ENCODE measurements at places on chromosomes 7 and 10.

GRCh38 chr7:51455513-51455912 is 138.9 kb upstream of the COBL start:
- DNase-seq = no peak

DNA sequence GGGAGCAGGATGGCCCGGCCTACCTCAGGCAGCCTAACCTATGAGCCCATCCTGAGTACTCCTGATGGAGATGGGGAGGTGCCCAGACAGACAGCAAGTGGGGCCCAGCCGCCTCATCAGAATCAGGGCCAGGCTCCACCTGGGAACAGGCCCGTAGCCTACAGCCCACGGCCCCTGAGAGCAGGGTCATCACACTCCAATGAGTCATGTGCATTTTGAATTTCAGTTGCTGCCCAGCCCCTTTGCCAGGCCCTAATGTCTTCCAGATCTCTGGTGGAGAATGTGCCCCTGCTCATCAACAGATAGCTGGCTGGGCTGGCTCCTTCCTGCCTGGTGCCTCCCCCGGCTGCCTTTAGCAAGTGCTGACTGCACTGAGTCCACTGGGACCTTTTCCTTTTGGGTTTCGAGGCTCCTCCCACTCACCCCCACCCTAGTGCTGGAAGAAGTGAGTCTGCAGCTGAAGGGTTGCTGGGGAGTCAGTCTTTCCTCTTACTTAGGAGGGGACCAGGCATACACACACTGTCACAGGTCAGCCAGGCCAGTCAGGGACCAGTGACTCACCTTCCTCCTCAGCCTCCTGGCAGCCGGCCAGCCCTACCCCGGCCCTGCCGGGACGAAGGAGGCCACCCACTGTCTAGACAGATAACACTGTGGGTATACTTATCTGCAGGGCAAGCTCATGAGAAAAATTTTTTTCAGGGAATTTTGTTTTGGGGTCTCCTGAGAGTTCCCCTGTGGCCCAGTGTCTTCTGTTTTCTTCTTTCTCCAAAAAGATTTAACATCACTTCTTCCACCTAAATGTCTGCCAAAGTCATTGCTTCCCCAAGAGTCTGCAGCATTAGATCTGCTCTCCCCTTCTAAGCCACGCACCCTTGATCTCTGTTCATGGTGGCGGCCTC is 9.1 kb upstream of the ASIC3 start:
- peak; percentile 21 for DNase-seq

DNA sequence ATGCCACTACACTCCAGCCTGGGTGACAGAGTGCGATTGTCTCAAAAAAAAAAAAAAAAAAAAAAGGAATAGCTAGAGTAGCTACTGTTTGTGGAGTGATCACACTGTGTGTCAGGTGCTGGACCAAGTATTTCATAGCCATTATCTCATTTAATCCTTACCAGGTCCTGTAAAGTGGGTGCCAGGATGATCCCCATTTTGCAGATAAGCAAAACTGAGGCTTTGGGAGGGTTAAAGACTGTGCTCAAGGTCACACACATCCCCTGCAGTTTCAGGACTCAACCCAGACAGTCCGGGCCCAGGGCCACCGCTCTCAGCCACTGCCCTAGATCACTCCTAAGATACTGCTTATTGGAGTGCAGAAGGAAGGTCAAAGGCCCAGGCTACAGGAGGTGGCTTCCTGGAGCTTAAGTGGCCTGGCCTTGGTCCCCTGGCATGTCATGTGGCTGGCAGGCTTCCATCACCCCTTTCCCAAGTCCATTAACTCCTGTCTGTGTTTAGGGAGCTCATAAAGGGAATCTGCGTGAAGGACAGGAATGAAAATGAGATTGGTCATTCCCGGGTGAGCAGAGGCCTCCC is 12.4 kb upstream of the WBP1L start:
- DNase-seq = no peak

DNA sequence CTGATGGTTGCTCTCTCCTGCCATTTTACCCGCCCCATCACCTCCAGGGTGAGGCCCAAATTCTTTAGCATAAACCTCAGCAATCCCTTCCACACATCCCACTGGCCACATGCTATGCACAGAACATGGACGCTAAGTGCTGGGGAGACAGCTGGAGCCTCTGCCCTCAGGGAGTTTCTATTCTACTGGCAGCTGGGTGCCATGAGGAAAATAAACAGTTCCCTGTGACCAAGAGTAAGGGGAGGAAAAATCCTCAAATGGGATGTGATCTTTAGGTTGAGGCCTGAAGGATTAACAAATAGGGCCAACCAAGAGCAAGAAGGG is 1.2 kb downstream of the PARP12 start:
- DNase-seq = no peak

- DNase-seq = no peak
Measured at GRCh38 chr7:30169579-30169978, 34.8 kb downstream of the MTURN start.

GRCh38 chr10:104331208-104331838 is 6.9 kb downstream of the ITPRIP start:
- no peak for DNase-seq

DNA sequence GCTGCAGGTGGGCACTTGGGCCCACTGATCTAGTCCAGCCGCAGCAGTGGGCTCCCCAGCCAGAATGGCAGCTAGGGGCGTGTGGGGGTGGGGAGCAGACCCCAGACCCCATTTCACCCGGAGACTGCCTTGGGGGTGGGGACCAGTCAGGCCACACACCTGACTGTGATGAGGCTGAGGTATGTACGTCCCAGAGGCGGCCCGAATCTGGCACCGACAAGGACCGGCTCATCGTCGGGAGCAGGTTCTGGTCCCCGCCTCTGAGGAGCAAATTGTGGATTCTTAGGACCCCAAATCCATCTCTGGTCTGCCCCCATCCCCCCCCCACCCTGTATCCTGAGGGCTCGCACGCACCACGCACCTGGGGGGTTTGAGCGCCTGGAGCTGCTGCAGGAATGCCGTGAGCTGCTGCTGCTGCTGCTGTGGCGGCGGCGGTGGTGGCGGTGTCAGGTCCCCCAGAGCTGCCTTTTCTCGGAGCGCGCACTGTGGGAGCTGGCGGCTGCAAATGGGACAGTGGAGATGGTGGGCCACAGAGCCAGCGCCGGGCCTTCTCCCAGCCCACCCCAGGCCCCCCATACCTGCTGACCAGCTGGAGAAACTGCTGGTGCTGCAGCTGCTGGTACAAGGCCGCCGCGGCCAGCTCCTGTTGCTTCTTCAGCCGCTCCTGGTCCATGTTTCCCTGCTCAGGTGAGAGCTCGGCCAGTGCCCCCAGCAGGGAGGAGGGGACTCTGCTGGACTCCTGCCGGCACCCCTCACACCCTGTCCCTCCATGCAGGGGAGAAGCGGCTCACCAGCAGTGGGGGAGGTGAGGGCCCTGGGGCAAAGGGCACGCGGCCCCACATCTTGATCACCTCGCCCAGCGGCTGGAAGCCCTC is 10.2 kb downstream of the GIGYF1 start:
- no peak for DNase-seq

DNA sequence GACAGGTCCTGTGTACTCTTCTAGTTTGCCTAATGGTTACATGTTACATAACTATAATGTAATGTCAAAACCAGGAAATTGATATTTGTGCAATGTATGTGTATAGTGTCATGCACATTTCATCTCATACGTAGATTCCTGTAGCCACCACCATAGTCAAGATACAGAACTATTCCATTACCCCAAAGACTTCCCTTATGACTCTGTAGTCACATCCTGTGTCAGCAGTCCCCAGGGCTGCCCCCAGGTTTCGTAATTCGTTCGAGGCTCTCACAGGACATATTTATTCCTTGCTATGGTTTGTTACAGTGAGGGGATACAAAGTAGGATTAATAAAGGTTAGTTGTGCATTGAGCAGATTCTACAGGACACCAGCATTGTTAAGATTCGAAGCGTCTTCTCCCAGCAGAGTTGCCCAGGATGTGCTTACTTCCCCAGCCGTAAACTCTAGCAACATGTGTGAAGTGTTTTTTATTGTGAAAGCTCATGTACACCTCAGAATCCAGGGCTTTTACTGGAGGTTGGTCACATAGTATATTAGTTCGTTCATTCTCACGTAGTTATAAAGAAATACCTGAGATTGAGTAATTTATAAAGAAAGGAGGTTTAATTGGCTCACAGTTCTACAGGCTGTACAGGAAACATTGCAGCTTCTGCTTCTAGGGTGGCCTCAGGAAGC is 18.6 kb downstream of the RABGEF1 start:
- DNase-seq = no peak

DNA sequence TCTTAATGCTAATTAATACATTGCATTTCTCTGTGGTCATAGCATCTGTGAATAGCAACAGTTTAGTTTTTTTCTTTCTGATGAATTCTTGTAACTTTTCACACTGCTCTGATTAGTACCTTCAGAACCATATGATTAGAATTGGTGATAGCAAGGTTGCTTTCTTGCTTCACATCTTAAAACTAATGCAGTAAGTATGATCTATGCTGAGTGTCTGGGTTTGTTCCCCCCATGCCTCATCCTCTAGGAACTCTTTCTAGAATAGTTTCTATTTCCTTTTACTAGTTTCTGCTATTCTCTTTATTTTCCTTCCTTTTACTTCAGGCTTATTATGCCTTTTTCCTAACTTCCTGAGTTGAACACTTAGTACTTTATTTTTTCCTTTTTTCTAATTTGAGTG is 32.4 kb downstream of the TES start:
- no peak for DNase-seq

- DNase-seq = no peak
Measured at GRCh38 chr10:29948881-29949355, 110.5 kb downstream of the JCAD start.

DNA sequence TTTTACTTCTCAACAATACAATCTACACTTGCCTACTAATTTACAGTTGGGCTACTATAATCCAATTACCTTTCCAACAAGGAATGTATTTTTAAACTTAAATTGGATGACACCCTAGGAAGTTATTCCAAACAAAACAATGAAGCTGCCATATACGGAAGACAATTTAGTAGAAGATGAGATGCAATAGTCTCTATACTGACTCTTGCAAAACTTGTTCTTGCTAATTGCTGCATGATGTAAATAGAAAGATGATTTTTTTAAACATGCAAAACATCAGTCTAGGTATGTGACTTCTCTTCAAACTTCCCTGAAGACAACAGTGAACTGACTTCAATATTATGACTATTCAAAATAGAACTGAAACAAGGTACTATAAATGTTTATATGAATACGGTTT is 17.6 kb downstream of the NT5C3A start:
- DNase-seq = no peak

- no peak for DNase-seq
Measured at GRCh38 chr10:94916423-94916822, 22.0 kb upstream of the CYP2C9 start.
